ENCODE measurements at places on chromosomes 3 and 15.

GRCh38 chr3:51718547-51719409 is 11.9 kb downstream of the GRM2 start:
- no peak for DNase-seq

- DNase-seq: no peak
Measured at GRCh38 chr3:71718072-71718471, 7.1 kb downstream of the EIF4E3 start.

- DNase-seq: no peak
Measured at GRCh38 chr3:55491296-55491816, 4.2 kb upstream of the WNT5A start.

DNA sequence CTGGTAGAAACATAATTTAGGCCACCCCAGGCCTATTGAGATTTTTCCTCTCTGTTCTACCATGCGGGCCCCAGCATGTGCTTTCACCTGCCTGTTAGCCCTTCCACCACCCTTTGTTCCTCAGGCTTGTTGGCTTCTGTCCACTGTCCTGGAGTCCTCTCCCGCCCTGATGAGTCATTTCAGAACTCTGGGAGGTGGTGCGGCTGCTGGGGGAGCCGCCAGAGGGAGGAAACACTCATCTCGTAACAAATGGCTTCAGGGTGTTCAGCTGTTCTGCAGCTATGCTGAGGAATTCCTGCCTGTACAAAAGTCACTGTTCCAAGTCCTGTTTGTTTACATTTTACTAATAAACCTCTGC is 36.3 kb downstream of the LRTM1 start:
- DNase-seq: peak; percentile 76

DNA sequence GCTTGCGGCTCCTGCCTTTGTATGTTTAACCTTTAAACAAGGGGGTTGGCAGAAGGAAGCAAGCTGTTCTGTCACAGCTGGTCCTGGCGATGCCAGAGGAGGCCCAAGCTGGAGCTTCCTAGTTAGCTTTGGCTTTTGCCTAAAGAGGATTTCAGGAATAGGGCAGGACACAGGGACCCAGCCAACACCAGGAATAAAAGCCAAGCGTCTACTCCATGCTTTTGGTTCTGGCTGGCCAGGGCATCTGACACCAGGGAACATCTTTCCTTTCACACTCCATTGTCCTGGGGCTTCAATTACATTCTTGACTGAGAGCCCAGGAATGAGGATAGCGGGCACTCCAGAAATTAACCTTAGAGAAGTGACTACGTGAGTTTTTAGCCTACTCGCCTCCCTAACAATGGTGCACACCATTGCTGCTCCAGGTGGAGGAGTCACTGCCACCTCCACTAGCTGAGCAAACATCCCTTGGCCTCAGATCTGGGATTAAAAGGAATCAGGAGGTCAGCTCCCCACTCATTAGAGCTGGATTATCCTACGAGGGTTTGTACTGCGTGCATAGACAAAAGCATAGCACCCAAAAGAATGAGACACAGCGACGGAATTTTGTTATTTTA is 38.2 kb downstream of the TPM1 start:
- DNase-seq: no peak

DNA sequence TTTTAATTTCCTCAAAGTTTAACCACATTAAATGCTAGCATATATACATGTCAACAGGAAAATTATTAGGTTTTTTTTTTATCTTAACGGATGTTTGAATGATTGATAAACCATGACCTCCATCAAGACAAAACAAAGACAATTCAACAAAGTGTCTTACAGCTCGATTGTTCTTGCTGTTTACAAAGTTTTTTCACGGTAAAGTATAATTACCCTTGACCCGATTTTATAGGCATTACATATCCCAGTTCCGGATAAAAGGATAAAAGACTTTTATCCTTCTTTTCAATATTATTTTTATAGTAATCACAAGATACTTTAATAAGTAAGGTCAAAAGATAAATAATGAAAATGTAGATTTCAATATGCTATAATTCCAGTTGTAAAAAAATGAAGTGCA is 96.9 kb downstream of the RORA start:
- DNase-seq: no peak

DNA sequence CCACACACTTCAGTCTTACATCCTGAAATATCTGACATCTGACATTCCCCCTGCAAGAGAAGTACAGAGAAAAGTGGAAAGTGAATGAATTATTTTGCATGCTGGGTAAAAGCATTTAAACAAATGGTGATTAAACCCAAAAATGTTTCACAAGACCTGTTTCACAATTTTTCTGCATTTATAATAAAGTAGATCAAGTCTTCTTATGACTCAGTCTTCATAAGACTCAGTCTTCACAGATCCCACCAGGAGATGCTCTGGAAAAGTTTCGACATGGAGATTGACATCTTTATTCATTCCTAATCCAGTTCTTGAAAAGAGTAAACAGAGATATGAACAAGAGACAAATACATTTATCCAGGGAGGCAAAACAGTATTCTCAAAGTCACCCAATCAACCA is 13.2 kb upstream of the EDC3 start:
- no peak for DNase-seq

- DNase-seq: no peak
Measured at GRCh38 chr3:170697131-170697530, 111.3 kb upstream of the SLC7A14 start.

DNA sequence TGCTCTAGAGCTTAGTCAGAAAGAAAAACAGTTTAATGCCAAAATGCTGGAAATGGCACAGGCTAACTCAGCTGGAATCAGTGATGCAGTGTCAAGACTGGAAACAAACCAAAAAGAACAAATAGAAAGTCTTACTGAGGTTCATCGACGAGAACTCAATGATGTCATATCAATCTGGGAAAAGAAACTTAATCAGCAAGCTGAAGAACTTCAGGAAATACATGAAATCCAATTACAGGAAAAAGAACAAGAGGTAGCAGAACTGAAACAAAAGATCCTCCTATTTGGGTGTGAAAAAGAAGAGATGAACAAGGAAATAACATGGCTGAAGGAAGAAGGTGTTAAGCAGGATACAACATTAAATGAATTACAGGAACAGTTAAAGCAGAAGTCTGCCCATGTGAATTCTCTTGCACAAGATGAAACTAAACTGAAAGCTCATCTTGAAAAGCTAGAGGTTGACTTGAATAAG is 150.5 kb upstream of the LRRFIP2 start:
- DNase-seq: no peak
